ENCODE measurements at places on chromosomes 3 and 15.

GRCh38 chr3:80770106-80771074 lies 991.1 kb downstream of the GBE1 start:
- no peak for DNase-seq

GRCh38 chr3:119538772-119539171 lies 20.6 kb downstream of the CD80 start:
- no peak for DNase-seq

DNA sequence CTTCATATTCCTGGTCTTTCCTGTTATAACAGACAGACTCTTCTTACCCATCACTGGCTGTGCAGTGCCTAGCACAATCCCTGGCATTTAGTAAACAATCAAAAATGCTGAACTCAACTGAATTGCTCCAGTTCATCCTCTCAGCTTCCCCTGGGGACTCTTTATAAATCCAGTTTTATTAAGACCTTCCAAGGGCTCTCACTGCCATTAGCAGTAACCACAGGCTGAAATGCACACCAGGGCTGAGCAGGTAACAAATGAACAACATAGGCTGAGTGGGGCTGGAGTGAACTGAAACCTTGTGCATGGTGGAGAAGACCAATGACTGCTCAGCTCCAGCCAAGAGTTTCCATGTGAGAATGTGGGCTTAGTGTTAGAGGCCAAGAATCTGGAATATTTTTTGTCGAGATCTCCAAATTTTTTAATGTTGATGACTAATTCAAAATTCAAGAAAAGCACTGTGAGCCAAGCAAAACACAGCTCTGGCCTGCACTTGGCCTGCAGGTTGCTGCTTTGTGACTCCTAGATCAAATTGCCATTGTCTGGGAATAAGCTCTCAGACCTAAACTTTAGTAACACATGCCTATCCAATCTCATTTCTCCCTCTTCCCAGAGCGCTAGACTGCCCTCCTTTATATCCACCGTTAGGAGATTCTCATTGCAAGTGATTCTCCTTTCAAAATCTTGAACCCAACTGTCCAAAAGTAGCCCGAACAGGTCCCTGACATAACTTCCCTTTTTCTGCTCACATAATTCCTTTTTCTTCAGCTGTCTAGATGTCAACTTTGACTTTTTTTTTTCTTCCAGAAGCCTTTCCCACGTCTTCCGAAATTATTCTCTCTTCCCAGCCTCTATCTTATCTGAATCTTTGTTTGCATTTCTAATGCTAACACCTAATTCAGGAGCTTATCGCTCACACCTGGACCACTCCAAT lies 7.4 kb downstream of the SQOR start:
- no peak for DNase-seq

- DNase-seq: no peak
These were observed 70.7 kb upstream of the DCBLD2 start for GRCh38 chr3:98972155-98972554.

- no peak for DNase-seq
These were observed 73.0 kb downstream of the SCN10A start for GRCh38 chr3:38743043-38743442.

DNA sequence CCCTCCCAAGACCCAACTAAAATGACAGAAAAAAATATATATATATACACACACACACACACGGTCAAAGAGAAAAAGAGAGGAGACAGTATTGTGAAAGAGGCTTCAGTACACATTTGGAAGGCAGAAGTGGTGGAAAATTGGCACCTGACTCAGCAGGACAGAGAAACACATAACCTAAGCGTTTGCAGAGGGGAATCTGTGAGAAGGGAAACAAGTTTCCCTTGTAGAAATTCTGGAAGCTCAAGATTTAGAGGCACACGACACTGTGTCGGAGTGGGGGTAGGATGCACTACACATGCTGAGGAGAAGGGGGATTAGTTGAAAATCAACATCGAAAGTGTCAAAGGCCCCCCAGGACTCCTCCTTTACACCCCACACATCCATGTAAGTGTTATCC lies 53.1 kb downstream of the PAK2 start:
- no peak for DNase-seq

DNA sequence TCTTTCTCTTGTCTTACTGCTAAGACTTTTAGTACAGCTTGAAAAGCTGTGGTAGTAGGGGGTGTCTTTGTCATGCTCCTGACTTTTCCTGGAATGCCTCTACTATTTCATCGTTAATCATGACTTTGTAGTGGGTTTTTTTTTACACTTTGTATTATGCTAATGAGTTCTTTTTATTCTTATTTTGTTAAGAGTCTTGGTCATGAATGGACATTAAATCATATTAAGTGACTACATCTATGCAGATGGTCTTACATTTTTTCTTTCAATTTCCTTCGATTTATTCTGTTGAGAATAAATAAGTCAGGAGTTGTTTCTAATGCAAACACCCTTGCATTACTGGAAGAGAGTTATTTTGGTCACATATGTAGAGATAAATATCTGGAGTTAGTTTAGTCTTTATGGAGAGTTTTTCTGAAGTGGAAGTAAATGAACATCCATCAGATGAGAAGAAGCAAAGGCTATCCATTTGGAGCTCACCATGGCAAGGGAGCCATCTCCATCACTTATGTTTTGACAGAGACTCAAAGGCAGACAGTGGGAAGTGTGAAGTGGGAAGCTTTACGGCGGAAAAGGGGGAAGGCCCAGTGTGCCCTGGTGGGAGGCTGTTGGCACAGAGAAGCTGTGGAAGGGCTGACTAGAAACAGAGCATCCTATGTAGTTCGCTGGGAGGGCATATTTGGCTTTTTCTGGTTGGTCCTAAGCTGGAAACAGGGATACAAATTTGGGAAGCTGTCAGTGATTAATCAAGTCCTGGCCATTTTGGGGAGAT lies 73.1 kb upstream of the PRR23E start:
- no peak for DNase-seq

DNA sequence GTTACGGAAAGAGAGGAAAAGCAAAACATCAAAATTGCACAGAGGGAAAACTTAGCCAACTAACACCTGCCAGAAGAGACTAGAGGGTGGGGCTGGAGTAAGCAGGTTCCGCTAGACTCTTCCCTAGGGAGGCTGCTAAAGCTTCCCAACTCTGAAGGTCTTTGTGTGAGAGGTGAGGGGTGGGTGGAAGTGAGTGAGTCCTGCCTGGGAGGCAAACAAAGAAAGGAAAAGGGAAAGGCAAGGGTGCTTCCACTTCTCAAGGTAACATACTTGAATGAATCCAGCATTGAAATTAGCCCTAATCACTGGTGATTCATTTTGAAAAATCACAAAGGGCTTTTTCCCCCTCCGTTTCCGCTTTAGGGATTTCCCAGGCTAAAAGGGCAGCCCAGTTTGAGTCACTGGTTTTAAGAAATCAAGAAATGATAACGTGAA lies 220.5 kb upstream of the ADAMTS9 start:
- DNase-seq: no peak

DNA sequence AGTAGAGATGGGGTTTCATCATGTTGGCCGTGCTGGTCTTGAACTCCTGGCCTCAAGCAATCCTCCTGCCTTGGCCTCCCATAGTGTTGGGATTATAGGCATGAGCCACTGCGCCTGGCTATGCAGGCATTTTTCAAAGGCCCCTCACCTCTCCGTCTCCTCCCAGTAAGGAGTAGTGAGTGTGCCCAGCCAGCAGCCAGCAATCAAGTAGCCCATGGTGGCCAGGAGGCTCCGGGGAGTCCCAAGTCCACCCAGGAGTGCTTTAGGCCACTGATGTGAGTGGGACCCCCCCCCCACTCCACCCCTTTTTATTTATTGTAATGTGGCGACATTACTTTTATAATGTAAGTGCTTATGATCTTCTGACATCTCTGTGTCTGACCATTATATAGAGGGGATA lies 8.1 kb downstream of the ISG20 start:
- DNase-seq: no peak

Measured in hematopoietic multipotent progenitor cell treated with erythropoietin and hydrocortisone succinate and interleukin-3 and kit ligand, for 17 days (in vitro differentiated cells).